NCI-H446 (cell line): ENCODE measurements at places on chromosomes 1 and 21.
A peak's percentile ranks its signal among the peaks of the same experiment; 100 is the strongest.

GRCh38 chr1:42288311-42288985 is 46.6 kb downstream of the FOXJ3 start:
- DNase-seq, result no peak

DNA sequence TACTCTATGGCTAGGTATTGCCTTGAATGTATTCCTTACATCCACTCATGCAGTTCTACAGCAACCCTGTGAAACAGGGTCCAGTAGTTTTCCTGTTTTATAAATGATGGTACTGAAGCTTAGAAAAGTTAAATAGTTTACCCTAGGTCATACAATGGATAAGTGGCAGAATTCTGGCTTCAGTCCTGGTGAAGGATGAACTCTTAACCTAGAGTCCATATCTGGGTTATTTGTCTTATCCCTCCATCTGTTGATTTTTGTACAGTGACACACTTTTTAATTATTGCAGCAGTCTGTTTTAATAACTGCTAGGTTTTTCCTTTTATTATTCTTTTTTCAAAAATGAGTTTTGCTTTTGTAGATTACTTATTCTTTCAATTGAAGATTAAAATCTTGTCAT is 263.9 kb downstream of the DNM3 start:
- DNase-seq, result no peak

- DNase-seq, result no peak
Observed at GRCh38 chr1:29761159-29761928, 525.0 kb downstream of the PTPRU start.

GRCh38 chr1:210321552-210321951 is 7.2 kb upstream of the HHAT start:
- DNase-seq, result no peak

GRCh38 chr1:229879746-229880145 is 187.3 kb upstream of the GALNT2 start:
- DNase-seq, result no peak

GRCh38 chr1:52402860-52403240 is 1.4 kb downstream of the ORC1 start:
- DNase-seq, result no peak

DNA sequence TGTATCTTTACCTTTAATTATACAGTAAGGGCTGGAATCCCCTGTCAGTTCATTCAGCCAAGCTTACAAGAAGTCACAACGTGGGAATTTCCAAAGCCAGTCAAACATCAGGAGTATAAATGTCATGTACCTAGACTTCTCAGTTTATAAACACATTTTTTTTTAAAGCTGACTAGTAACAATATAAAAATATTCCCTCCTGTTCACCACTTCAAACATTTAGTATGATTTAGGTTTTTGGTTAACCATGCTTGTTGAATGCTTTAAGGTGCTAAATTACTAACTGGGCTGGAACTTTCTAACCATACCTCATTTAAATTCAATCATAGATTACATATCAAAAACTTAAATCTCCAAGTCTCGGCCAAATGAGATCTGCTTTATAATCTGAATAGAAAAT is 44.0 kb downstream of the JAK1 start:
- no peak for DNase-seq

DNA sequence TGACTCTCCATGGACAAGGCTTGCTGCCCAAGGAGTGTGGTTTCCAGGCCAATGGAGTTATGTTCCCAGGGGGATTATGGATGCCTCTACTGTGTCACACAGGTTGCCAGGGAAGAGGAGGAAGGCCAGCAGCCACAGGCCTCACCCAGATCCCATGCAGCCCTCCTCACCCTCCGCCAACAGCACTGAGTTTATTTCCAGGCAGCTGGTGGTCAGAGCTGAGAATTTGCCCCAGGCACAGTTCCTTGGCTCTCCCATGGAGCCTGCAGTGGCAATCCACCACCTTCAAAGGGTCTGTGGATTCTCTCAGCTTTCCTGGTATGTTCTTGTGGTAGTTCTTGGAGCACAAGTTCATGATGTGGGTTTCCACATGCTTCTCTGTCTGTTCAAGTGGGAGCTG is 79.2 kb downstream of the NTNG1 start:
- no peak for DNase-seq

GRCh38 chr1:54649921-54650320 is 8.3 kb downstream of the MROH7 start:
- DNase-seq, result no peak

GRCh38 chr1:151986501-151987190 is 7.0 kb downstream of the S100A10 start:
- DNase-seq, result no peak

GRCh38 chr1:236282425-236282716 is 613 bp upstream of the ERO1B start:
- DNase-seq, result no peak

DNA sequence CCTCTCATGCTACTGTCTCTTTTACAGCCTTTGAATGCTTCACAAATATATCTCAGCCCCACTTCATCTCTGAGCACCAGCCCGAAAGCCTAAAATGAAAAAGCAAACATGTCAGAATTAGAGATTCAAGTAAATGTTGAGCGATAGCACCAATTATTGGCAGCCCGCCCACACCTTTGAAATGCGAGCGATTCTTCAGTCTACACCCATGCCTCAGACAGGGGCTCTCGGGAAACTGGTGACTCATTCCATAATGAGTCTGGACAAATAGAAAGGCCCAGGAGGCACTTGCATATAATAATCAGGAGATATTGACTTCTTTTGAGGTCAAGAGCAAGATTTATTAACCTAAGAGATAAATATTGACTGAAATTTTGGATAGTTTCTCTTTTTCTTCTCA is 487.3 kb upstream of the PTBP2 start:
- peak; percentile 86 for DNase-seq

DNA sequence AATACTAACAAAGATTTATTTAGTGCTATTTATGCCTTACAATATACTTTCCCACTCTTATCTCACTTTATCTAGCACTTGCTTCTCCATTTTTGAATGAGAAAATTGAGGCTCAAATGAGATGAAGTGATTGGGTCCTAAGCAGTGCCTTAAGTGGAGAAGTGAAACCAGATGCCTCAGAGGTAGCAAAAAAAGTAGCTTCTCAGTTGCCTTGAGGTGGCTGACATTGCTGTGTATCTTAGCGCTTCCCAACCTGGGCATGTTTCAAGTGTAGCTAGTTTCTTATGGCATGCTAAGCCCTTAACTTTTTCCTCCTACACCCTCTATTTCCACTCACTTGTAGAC is 390.4 kb downstream of the OMA1 start:
- DNase-seq, result no peak

- DNase-seq, result no peak
Observed at GRCh38 chr1:35386959-35387358, 118.5 kb downstream of the ZMYM4 start.

DNA sequence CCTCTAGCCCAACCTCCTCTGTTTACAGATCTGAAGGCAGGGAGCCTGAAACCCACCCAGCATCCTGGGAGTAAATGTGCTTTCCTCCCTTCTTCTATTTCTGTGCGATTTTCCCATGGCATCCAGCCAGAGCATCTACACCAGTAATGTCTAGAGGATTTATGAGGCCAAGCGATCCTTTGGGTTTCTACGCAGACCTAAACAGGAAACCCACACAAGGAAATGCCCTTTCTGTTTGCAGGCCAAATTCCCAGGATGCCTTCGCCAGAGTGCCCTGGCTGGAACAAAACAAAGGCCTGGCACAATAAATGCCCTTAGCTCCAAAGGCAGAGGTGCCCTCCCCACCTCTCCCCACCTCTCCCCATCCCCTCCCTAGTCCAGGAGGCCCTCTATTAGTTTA is 110.5 kb upstream of the CDC42BPA start:
- no peak for DNase-seq
